ENCODE measurements at places on chromosomes 6 and 20. TPM values are rescaled to one million over a fixed set of nuclear protein-coding genes. Genes with fewer than 3 reads are reported as not detected.

DNA sequence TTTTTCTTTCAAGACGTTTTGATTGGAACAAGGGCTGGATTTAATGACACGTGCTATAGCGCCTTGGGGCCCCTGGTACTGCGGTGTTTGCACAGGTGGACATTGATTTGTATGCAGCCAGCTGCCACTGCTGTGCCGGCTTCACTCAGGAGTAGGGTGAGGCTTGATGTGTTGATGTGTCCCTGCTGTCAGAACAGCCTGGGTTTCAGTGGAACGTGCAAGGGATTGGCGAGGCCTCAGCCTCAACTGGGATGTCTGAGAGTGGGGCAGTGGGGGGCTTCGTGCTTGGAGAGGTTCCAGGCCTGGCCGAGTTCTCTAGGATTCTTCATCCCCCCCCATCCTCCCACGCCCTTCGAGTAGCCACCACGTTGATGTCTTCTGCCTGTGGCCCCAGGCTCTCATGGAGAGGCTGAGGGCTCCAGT, 23.0 kb downstream of the PYGB start:
- H3K36me3 ChIP-seq = peaks cover 11% of the 10 kb centered on the region
- DNase-seq = no peak
- no peak overlapping the region for H3K4me3 ChIP-seq
- no peaks in the 10 kb centered on the region for H3K27me3 ChIP-seq
- no peak overlapping the region for H3K27ac ChIP-seq

DNA sequence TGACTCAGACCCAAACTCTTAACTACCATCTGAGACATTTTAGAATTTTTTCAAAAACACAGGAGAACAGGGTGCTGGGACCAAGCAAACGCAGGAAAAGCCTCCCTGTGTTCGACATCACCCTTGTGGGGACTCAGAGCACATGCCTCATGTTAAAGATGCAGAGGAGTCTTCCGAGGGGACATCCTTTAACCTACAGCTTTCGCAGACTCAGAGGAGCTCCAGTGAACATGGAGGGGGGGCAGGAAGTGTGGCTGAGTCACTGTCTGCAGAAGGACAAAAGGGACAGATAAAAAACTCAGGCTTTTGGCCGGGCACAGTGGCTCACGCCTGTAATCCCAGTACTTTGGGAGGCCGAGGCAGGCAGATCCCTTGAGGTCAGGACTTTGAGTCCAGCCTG, 15.1 kb downstream of the BMP7 start:
- peaks cover 5% of the 10 kb centered on the region for H3K4me1 ChIP-seq
- H3K36me3 ChIP-seq = no peaks in the 10 kb centered on the region
- no peak overlapping the region for H3K4me3 ChIP-seq
- no peak overlapping the region for H3K27ac ChIP-seq
- H3K27me3 ChIP-seq = peaks cover 23% of the 10 kb centered on the region

DNA sequence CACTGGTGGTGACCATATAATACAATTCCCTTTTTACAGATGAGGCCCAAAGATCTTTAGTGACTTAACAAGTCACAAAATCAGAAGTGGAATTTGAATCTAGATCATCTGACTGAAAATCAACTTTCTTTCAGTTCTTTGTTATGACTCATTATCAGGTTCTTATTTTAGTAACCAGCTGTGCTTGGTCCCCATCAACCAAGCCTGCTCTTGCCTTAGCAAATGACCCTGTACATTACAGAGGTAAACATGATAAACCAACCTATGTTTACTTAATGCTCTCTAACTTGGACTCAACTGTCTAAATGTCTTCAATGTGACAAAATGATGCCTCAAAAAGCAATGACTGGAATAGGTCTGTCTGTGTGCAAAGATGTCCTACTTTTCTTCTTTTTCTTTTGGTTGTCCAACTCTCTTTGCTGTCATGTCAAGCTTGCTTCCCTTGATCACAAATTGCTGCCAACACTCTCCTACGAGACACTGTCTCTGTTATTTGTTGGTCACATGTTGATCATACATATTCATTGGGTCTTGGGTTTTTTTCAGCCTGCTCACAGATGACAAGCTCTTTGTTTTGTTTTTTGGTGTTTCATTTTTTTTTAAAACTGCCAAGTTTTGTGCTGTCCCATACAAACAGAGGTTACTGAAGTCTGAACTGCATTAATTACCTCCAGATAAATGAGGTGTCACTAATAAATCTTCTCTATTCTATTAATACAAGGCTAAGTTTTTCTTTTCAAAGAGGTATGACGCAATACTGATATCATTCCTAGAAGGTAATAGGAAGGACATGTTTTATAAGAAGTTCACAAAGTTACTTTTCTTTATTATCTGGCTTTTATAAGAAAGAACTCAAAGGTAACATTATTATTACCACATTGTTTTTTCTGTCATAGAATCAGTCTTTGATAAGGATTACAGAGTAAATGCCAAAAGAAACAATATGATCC, 62.2 kb upstream of the PLN start:
- no peak overlapping the region for H3K4me3 ChIP-seq
- no peak for DNase-seq
- no peak overlapping the region for H3K27ac ChIP-seq
- H3K4me1 ChIP-seq = peaks cover 17% of the 10 kb centered on the region

GRCh38 chr6:169162752-169163407, 90.8 kb downstream of the THBS2 start:
- DNase-seq = peak; percentile 98
- H3K36me3 ChIP-seq = peaks cover 33% of the 10 kb centered on the region
- H3K4me3 ChIP-seq = peak overlapping the region; percentile 84
- peaks cover 58% of the 10 kb centered on the region for H3K4me1 ChIP-seq
- peaks cover 2% of the 10 kb centered on the region for H3K27me3 ChIP-seq
- peak overlapping the region; percentile 99 for H3K27ac ChIP-seq

DNA sequence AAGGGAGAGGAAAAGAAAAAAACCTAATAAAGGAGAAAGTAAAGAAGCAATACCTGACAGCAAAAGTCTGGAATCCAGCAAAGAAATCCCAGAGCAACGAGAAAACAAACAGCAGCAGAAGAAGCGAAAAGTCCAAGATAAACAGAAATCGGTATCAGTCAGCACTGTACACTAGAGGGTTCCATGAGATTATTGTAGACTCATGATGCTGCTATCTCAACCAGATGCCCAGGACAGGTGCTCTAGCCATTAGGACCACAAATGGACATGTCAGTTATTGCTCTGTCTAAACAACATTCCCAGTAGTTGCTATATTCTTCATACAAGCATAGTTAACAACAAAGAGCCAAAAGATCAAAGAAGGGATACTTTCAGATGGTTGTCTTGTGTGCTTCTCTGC, 70.8 kb upstream of the RNF146 start:
- H3K27me3 ChIP-seq = no peaks in the 10 kb centered on the region
- DNase-seq = no peak
- H3K4me3 ChIP-seq = no peak overlapping the region
- H3K27ac ChIP-seq = no peak overlapping the region
- H3K4me1 ChIP-seq = peaks cover 25% of the 10 kb centered on the region

GRCh38 chr6:158905277-158905676, 86.1 kb upstream of the EZR start:
- H3K27me3 ChIP-seq = peaks cover 2% of the 10 kb centered on the region
- no peak overlapping the region for H3K4me3 ChIP-seq
- H3K4me1 ChIP-seq = peaks cover 8% of the 10 kb centered on the region
- H3K27ac ChIP-seq = no peak overlapping the region

GRCh38 chr20:48615871-48616270, 211.9 kb downstream of the PREX1 start:
- peaks cover 8% of the 10 kb centered on the region for H3K27me3 ChIP-seq
- H3K4me3 ChIP-seq = no peak overlapping the region
- DNase-seq = no peak
- no peak overlapping the region for H3K27ac ChIP-seq
- H3K36me3 ChIP-seq = no peaks in the 10 kb centered on the region

DNA sequence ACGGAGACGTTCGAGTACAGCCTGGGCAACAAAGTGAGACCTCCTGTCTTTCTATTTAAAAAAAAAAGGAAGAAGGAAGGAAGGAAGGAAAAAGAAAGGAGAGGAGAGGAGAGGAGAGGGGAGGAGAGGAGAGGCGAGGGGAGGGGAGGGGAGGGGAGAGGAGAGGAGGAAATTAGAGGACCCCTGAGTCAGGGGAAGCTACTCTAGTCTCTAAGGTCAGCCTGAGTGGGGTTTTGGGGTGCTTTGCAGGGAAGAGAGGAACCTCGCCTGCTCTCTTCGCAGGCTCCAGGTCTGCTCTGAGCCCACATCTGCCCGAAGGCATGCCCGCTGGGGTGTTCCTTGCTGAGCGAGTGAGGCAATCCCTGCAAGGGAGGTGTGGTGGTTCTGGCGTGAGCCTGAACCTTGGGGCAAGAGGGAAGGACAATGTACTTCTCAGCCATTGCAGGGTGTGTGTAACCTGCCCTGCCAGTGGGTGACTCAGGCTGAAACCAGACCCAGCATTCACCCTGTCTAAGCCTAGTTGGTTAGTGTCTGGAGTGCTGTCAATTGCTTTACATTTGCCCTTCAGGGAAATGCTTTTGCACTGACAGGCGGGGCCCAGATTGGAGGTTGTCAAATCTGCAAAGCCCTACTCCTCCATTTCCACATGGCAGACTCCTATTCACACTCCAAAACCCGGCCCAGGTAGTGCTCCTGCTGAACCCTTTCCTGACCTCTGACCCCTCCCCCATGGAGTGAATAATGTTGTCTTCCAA, 15.3 kb upstream of the MMP9 start:
- peaks cover 10% of the 10 kb centered on the region for H3K4me1 ChIP-seq
- peaks cover 33% of the 10 kb centered on the region for H3K27me3 ChIP-seq
- no peak overlapping the region for H3K27ac ChIP-seq
- no peak overlapping the region for H3K4me3 ChIP-seq
- DNase-seq = peak; percentile 55

GRCh38 chr20:19566226-19566945, 191.7 kb upstream of the RIN2 start:
- no peaks in the 10 kb centered on the region for H3K36me3 ChIP-seq
- H3K27ac ChIP-seq = no peak overlapping the region
- no peak overlapping the region for H3K4me3 ChIP-seq
- DNase-seq = no peak
- no peaks in the 10 kb centered on the region for H3K4me1 ChIP-seq

- no peaks in the 10 kb centered on the region for H3K27me3 ChIP-seq
- DNase-seq = no peak
- H3K4me3 ChIP-seq = no peak overlapping the region
Observed at GRCh38 chr6:139800837-139801236, 426.4 kb upstream of the CITED2 start.

- H3K4me1 ChIP-seq = no peaks in the 10 kb centered on the region
- peaks cover 24% of the 10 kb centered on the region for H3K27me3 ChIP-seq
- no peaks in the 10 kb centered on the region for H3K36me3 ChIP-seq
- no peak for DNase-seq
Observed at GRCh38 chr20:1577906-1578305, 20.4 kb upstream of the SIRPD start.

GRCh38 chr20:7882076-7882475, 58.2 kb downstream of the HAO1 start:
- no peaks in the 10 kb centered on the region for H3K36me3 ChIP-seq
- no peak overlapping the region for H3K27ac ChIP-seq
- DNase-seq = no peak
- H3K27me3 ChIP-seq = peaks cover 6% of the 10 kb centered on the region
- H3K4me3 ChIP-seq = no peak overlapping the region

- no peaks in the 10 kb centered on the region for H3K27me3 ChIP-seq
- H3K4me1 ChIP-seq = no peaks in the 10 kb centered on the region
- no peak overlapping the region for H3K4me3 ChIP-seq
- no peaks in the 10 kb centered on the region for H3K36me3 ChIP-seq
- peak; percentile 6 for DNase-seq
- H3K27ac ChIP-seq = no peak overlapping the region
Observed at GRCh38 chr6:165439928-165440554, 130.6 kb upstream of the C6orf118 start.

GRCh38 chr6:35034411-35035191, 106.5 kb downstream of the TCP11 start:
- no peak overlapping the region for H3K27ac ChIP-seq
- peaks cover 16% of the 10 kb centered on the region for H3K4me1 ChIP-seq
- H3K36me3 ChIP-seq = peaks cover 5% of the 10 kb centered on the region
- no peak overlapping the region for H3K4me3 ChIP-seq
- peaks cover 3% of the 10 kb centered on the region for H3K27me3 ChIP-seq

DNA sequence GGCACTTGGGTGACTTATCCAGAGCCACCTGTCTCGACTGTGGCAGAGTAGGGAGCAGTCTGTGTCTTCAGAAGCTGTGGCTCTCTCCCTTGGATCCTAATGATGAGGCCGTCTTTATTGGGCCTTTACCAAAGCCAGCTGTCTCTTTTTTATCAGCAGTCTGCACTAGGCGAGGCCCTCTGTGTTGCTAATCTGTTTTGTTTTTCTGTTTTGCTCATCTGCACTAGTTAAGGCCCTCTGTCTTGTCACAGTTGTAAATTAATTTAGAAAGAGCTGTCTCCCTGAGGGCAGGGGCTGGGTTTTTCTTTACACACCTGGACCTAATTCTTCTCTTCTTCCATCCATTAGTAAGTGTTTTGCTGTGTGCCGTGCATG, 45.0 kb downstream of the CDS2 start:
- DNase-seq = no peak
- H3K4me3 ChIP-seq = no peak overlapping the region
- no peak overlapping the region for H3K27ac ChIP-seq
- no peaks in the 10 kb centered on the region for H3K36me3 ChIP-seq
- no peaks in the 10 kb centered on the region for H3K27me3 ChIP-seq
- H3K4me1 ChIP-seq = peaks cover 12% of the 10 kb centered on the region

DNA sequence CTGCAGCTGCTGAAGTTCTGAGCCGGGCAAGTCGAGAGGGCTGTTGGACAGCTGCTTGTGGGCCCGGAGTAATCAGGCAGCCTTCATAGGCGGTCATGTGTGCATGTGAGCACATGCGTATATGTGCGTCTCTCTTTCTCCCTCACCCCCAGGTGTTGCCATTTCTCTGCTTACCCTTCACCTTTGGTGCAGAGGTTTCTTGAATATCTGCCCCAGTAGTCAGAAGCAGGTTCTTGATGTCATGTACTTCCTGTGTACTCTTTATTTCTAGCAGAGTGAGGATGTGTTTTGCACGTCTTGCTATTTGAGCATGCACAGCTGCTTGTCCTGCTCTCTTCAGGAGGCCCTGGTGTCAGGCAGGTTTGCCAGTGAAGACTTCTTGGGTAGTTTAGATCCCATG, 21.2 kb upstream of the MAPK13 start:
- peaks cover 56% of the 10 kb centered on the region for H3K36me3 ChIP-seq
- H3K27ac ChIP-seq = no peak overlapping the region
- H3K4me3 ChIP-seq = no peak overlapping the region

DNA sequence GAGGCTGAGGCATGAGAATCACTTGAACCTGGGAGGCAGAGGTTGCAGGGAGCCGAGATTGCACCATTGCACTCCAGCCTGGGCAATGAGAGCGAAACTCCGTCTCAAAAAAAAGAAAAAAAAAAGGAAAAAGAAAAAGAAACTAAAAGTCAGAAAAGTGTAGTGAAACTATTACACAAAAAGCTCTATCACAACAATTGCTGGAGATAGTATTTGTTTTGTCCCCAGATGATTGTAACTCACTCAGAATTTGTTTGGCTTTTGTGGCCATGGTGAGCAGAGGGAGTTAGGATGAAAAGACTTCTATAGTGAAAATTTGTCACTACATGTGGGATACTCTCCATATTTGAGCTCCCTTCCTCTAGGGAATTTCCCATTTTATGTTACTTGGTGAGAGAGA, 5.2 kb upstream of the GOPC start:
- no peak overlapping the region for H3K27ac ChIP-seq
- no peak overlapping the region for H3K4me3 ChIP-seq
- DNase-seq = no peak
- peaks cover 8% of the 10 kb centered on the region for H3K4me1 ChIP-seq
- H3K36me3 ChIP-seq = no peaks in the 10 kb centered on the region

LPA gene
- total RNA-seq = not detected

STK35 gene
- total RNA-seq = 14.7 TPM

NKX2-4 gene
- total RNA-seq = not detected

LY6G5C gene
- 2.9 TPM for total RNA-seq

C6orf163 gene
- 0.29 TPM for total RNA-seq

TSHZ2 gene
- total RNA-seq = not detected

COL9A1 gene
- total RNA-seq = not detected

ECT2L gene
- not detected for total RNA-seq

ULBP1 gene
- total RNA-seq = 11.8 TPM

DOK5 gene
- total RNA-seq = 0.13 TPM

PFDN4 gene
- 37.1 TPM for total RNA-seq

SUMO4 gene
- total RNA-seq = 0.42 TPM

PPP1R11 gene
- 52.0 TPM for total RNA-seq
